NT2/D1 (cell line): ENCODE measurements at places on chromosomes 6 and 20.

DNA sequence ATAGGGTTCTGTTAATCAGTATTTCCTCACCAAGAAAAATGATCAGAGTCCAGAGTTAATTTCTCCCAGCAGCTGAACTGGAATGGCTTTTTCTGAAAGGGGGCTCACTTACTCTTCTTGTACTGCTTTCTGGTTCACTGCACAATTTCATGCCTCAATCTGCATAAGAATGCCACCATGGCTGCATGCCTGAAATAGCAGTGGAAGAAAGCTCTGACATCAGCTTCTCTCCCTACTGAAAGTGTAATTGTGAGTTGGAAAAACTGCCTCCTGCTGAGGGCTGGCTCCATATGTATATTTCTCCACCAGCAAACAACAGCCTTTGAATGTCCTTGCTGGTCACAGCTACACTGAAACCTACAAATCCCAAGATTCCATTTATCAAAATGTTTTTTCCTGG is 1027.2 kb upstream of the GJE1 start:
- DNase-seq = peak; percentile 61

DNA sequence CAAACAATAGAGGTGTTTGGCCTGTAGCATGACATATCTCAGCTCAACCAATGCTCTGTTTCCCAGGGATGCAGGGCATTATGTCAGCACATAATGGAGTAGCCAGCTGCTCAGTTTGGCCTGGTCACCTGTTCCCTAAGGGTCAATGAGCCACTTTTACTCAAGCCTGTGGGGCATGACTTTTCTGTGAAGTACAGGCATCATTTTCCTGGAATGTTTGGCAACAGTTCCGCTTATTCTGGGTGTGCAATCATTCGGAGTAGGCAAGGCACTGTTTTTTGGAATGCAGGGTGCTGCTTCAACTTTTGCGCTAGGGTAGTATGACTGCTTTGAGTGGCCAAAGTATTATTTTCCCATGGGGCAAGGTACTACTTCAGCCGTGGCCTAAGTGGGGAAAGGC is 665.4 kb downstream of the EPHA7 start:
- DNase-seq = no peak

DNA sequence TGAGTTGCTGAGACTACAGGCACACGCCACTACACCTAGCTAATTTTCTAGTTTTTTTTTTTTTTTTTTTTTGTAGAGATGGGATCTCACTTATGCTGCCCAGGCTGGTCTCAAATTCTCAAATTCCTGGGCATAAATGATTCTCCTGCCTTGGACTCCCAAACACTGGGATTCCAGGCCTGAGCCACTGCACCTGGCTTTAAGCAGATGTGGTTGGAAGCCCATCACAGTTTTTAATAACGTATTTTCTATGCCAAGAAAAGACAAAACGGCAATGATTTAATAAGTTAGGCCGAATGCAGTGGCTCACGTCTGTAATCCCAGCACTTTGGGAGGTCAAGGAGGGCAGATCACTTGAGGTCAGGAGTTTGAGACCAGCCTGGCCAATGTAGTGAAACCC is 456.6 kb downstream of the PRKN start:
- no peak for DNase-seq

DNA sequence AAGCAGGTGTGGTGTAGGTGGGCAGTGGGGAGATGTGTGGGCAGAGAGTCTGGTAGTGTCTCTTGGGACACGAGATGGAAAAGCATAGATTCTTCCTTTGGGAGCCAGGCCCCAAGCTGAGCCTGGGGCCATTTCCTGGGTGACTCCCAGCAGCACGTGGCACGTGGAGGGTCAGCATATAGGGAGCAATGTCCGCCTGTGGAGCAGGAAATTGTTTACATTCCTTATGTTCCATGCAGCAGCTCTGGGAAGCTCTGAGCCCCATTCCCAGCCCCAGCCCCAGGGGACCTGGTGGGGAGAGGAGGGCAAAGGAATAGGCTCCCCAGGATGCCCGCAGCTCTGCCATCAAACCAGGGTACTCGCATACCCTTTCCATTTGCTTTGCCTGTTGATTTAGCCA is 57.6 kb downstream of the DAAM2 start:
- DNase-seq = no peak

DNA sequence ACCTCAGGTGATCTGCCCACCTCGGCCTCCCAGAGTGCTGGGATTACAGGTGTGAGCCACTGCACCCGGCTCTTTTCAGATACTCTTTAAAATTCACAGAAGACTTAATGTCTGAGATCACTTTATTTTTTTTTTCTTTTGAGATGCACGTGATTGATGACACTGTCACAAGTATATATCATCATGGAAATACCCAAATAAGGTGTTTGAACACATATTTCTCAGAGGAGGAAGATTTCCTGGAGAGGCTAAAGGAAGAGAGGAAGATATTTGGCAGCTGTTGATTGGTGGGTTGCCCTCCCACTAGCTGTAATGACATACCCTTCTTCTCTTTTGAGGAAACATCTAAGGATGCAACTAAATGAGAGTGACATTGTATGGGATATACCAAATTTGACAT is 225.9 kb upstream of the CITED2 start:
- no peak for DNase-seq

DNA sequence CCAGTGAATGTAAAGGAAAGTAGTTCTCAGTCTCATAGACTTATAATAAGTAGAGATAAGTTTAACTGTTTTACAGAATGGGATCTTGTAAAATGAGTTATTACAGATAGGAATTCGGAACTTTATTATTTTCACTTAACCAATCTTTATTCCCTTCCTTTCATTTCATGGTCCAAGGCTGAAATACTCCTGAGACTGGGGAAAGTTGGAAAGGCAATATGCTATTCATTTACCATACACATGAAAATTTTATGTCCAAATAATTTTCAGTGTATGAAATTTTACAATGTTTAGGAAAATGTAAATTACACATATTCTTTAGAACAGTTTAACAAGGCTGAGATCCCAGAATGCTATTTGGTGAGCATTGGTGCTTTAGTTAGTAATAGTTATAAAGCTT is 62.3 kb downstream of the HMGCLL1 start:
- no peak for DNase-seq

DNA sequence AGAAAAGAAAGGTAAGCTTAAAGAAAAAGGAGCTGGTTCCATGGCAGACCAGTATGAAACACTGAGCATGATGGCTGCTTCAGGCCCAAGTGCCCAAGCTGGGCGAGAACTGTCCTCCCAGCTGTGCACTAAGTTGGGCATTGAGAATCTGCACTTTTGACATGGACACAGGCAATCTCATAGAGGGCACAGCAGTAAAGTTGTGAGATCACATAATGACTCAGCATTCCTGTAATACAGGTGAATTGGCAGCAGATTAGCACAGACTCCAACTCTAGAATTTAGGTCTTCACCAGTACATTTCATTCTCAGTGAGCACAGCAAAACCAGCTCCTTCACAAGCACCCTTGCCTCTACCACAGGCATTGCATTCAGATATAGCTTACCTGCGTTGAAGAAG is 343.4 kb downstream of the PKHD1 start:
- DNase-seq = no peak

- DNase-seq = no peak
Measured at GRCh38 chr6:168909288-168909687, 344.4 kb downstream of the THBS2 start.

- DNase-seq = no peak
Measured at GRCh38 chr6:108142240-108142639, 23.6 kb upstream of the NR2E1 start.

DNA sequence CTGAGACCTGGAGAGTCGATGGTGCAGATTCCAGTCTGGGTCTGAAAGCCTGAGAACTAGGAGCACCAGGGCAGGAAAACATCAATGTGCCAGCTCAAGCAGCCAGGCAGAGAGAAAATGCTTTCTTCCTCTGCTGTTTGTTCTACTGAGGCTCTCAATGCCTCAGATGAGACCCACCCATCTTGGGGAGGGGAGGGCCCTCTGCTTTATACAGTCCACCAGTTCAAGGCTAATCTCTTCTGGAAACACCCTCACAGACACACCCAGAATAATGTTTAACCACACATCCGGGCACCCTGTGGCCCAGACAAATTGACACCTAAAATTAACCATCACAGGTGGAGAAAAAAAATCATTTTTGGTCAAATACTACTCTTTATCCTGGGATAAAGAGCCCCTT is 89.3 kb upstream of the SLC22A23 start:
- DNase-seq = no peak

DNA sequence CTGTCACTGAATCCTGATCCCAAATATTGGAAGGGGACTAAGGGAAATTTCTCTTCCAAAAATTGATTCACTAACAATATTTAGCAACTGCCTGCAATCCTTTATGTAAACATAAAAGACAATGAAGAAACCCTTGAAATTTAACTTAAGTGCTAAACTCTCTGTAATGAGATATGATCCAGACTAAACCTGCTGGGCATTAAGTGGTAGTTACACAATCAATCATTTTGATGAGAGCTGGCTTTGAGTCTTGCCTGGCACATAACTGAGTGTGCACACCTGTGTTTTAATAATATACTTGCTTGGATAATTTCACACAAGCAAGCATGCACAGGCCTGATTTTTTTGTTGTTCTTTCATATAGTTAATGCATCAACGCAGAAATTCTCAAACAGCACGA is 9.8 kb upstream of the ZFP64 start:
- no peak for DNase-seq

DNA sequence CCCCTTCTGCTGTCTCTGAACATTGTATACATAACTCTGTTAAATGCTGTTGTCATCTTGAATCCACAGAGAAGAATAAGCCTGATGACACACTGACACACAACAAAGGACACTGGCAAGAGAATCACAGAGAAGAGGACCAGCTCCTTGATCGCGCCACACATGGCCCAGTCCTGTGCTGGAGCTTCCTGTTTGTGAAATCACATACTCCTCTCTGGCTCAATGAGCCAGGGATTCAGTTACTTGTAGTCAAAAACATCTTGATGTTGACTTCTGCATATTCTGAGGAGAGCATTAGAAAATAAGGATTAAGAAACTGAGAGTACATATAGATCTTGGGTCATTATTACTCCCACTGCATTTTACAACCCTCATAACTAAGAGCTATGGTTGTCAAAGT is 100.1 kb downstream of the EPB41L2 start:
- no peak for DNase-seq

GRCh38 chr20:8447262-8448120 is 315.4 kb downstream of the PLCB1 start:
- no peak for DNase-seq

DNA sequence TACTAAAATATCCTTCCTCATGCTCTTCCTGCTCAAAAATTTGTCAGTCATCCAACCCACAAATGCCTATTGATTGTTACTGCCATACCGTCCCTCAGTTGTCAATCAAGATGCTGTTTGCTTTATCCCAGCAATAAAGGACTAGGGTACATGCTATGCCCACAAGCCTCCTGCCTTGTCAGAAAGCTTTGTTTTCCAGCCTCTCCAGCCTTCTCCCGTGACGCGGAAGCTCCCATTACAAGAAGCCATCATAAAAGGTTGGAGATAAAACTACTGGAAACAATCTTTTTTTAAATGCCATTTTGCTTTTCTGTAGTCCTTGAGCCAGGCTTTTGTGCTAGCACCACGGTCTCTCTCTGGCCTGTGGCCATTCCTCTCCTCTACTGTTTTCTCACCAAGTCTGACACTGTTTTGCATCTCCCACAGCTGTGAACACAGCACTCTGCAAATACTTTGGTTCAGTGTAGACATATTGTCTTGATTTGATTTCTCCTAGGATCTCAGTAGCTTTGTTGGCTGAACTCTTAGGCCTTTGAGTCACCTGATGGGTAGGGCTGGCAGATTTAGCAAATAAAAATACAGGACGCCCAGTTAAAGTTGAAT is 495.7 kb upstream of the JARID2 start:
- DNase-seq = no peak

GRCh38 chr6:151659212-151659611 is 148.3 kb upstream of the ESR1 start:
- no peak for DNase-seq

DNA sequence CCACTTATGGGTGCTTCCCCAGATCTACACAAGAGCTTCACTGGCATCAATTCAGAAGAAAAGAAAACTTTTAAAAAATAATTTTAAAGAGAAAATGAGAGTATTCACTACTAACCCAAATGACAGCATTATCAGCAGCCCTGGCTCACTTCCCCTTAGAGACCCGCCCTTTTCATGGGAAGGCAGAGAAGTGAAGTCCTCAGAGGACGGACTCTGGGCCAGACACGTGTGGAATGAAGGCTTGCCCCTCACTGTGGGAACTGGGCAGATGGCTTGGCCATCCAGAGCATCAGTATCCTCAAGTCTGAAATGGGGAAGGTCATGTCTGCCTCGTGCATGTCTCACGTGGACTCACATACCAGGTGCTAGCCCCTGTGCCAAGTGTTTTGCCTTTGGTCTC is 63.5 kb downstream of the JAG1 start:
- no peak for DNase-seq

GRCh38 chr20:6940876-6941275 is 173.4 kb downstream of the BMP2 start:
- DNase-seq = no peak

- DNase-seq = no peak
Measured at GRCh38 chr6:114651611-114652010, 308.8 kb upstream of the HS3ST5 start.

GRCh38 chr6:63868351-63868750 is 232.7 kb downstream of the PHF3 start:
- no peak for DNase-seq

DNA sequence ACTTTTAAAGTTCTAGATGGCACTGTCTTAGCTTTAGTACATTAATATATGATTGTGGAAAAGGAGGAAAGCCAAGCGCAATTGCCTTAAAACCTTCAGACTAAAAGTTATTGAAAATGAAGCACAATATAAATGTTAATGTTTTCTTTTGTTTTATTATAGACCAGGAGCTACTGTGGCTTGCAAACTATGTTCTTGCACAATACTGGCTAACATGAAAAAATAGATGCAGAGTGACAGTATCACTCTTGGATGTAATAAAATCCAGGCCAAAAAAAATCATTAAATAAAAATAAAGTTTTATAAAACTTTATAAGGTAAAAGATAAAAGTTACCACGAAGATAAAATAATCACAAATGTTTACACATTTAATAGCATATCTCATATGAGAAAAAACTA is 18.3 kb upstream of the PLN start:
- no peak for DNase-seq

GRCh38 chr20:1998715-1999114 is 4.9 kb upstream of the PDYN start:
- no peak for DNase-seq

GRCh38 chr6:13375360-13375878 is 47.1 kb upstream of the TBC1D7 start:
- no peak for DNase-seq

- DNase-seq = no peak
Measured at GRCh38 chr6:161436106-161436876, 162.4 kb upstream of the AGPAT4 start.

GRCh38 chr20:59461526-59461925 is 142.8 kb upstream of the PHACTR3 start:
- no peak for DNase-seq

- DNase-seq = peak; percentile 94
Measured at GRCh38 chr20:49568278-49569151, 578 bp upstream of the PTGIS start.

GRCh38 chr6:138403324-138403800 is 661 bp upstream of the HEBP2 start:
- DNase-seq = no peak

- DNase-seq = no peak
Measured at GRCh38 chr20:56447227-56447626, 21.2 kb upstream of the RTF2 start.

GRCh38 chr6:14107711-14108494 is 9.7 kb upstream of the CD83 start:
- no peak for DNase-seq

GRCh38 chr20:41034239-41034638 is 5.6 kb downstream of the TOP1 start:
- DNase-seq = no peak

- DNase-seq = no peak
Measured at GRCh38 chr6:133594652-133595110, 294.2 kb upstream of the TCF21 start.

GRCh38 chr20:32522526-32522775 is 62.7 kb downstream of the NOL4L start:
- no peak for DNase-seq
